Transverse colon (tissue), 4 donors: ENCODE measurements at places on chromosomes 6 and 20.
A peak's percentile ranks its signal among the peaks of the same experiment; 100 is the strongest.

- DNase-seq, result no peak
Measured at GRCh38 chr20:24277196-24277595, 192.2 kb upstream of the SYNDIG1 start.

DNA sequence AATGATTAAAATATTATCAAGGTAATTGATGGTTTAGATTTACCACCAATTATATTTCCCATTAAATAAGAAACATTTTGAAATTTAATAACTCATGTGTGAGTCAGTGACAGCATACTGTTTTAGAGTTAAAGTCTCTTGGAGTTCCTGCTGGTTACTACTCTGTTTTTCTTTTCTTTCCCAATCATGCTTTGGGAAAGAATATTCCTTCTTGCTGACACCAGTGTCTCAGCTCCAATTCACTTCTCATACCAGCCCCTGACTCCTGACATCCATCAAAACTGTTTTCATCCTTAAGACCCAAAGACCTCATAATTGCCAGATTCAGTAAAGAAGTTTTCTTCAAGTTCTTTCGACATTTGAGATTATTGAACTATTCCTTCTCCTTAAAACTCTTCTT lies 50.3 kb downstream of the AIG1 start:
- DNase-seq, result no peak

DNA sequence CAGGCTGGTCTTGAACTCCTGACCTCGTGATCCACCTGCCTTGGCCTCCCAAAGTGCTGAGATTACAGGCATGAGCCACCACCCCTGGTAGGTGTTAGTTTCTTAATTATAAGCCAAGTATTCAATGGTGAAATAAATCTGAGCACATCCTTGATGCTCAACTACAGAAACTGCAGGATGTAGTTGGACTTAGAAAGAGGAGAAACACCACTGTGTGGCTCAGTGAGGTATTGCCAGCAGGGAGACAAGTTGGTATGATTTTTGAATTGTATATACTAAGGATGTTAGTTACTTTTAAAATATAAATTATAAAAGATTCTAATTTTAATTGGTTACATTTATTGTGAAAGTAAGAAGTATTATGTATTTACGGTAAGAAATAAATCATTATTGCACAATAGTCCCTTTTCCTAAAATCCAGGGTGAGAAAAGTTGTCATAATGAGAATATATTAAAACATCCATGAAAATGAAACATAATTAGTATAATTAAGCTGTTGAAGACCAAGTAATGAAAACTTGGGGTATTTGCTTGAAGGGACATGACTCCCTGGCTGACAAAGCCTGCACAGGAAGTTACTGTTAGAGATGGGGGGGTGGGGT lies 17.6 kb downstream of the SLC18B1 start:
- no peak for DNase-seq

GRCh38 chr20:64074963-64075362 lies 4.4 kb downstream of the RGS19 start:
- DNase-seq, result no peak

DNA sequence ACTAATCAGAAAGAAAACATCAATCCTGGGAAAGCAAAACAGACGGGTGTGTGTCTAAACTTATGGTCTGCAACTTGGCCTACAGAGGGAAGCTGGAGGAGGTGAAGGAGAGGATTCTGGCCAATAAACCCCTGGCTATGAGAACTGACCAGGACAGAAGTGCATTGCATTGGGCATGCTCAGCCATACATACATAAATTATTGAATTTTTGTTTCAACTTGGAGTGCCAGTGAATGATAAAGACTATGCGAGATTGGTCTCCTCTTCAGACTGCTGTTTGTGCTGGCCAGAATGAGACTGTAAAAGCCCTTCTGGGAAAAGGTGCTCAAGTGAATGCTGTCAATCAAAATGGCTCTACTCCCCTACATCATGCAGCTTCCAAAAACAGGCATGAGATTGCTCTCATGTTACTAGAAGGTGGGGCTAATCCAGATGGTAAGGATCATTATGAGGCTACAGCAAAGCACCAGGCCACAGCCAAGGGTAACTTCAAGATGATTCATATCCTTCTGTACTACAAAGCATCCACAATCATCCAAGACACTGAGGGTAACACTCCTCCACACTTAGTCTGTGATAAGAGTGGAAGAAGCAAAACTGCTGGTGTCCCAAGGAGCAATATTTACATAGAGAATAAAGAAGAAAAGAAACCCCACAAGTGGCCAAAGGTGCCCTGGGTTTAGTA lies 17.4 kb downstream of the ADNP start:
- no peak for DNase-seq

DNA sequence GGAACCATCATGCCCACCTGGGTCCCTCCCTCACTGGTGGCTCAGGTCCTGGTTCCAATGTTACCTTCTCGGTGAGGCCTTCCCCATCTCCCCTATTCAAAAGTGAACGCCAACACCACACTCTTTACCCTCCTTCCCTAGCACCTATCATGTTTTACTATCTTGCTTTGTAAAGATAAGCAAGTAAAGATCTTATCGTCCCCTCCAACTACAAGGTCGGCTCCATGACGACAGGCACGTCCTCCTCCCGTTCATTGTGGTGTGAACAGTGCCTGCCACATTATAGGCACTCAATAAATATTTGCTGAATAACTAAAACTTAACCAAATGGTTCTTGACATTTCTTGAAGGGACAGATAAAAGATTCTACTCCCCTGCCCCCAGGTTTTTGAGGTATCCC lies 147.1 kb downstream of the PREX1 start:
- DNase-seq, result no peak

GRCh38 chr6:142323377-142323776 lies 21.6 kb downstream of the ADGRG6 start:
- DNase-seq, result no peak

- DNase-seq, result peak; percentile 68
Measured at GRCh38 chr6:31575335-31575901, at the start of gene TNF. Gene TNF, plus strand, starts transcription at chr6:31575565. Its CDS starts 177 bp downstream, at chr6:31575742.

DNA sequence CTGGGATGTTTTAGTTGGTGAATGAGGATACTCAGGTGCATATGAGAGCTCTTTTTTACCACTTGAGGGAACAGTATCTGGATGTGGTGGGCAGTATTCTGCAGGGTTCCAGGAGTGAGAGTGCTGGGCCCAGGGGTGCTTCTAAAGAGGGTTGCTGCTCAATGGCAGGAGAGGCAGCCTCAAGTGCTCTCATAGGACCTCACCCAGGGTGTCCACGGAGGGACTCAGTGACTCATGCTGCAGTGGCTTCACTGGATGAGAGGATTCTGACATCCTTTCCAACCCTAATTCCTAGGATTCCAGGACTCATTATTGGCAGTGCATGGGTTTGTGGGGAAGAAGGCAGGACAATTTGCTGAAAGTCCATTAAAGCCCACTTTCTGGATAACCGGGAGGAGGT lies 176.6 kb upstream of the FERMT1 start:
- no peak for DNase-seq

DNA sequence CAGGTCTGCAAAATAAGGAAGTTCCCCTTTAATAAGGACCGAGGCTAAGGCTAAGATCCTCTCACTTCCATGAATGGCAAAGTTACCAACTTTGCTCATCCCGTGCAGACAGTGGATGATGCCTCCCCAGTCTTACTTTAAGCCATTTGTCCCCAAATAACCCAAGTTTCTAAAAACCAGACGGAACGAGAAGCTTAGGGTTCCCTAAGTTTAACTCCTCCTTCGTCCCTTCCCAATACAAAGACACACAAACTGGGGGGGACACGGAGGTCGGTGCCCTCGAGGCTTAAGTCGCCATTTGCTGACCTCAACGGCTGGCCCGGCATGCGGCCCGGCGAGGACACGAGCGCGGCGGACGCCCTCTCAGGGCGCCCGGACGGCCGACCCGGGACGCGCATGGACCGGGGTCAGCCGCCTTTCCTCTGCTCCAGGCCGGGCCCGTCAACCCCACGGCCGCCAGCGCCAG lies 527 bp downstream of the FBXO30 start:
- peak; percentile 33 for DNase-seq

DNA sequence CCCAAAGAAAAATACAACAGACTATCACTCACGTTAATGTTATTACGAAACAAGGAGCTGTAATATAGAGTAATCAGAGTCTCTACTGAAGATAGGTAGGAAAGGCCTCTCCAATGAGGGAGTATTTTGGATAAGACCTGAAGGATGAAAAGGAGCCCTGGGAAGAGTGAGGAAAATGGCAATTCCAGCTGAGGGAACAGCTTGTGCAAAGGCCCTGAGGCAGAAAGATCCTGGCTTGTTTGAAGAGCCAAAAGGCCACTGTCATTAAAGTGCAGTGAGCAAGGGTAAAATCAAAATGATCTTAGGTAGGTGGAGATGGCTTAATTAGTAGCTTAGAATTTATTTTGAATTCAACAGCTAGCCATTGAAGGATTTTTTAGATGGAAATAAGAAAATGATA lies 138.6 kb downstream of the KHDC1L start:
- no peak for DNase-seq

DNA sequence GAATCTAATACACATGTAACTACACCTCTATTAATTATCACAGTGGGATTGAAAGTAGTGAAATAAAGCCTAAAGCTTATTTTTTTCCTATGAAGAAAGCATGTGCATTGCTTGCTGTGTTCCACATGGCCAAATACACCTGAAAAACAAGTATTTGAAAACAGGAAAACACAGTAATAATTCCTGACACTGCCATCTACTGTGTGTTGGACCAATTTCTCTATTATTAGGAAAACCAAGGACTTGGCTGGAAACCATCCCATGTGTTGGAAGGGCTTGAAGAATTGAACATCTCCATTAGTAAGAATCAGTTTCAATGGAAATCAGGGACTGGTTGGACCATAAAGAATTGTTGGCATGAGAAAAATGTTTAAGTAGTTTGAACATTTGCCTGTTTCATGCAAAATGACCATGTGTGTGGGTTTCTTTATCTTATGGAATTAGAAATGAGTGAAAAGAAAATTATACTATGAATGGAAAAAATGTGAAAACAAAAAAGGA lies 124.1 kb downstream of the PHF3 start:
- DNase-seq, result no peak

DNA sequence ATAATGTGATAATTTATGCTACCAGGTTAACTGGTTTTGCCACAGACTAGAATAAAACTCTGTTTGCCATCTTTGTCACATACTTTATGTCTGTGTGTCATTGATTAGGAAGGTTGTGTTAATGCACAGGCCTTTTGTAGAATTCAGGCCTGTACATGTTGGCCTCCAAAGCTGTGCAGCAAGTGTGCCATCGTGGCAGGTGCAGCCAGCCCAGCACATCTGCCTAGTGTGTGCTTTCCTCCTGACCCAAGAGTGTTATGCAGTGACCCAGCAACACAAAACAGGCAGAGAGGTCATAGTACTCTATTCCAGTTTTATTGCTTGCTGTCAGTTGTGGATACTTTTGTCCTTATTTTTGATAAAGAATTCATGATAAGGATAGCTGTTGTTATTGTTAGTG lies 3.7 kb downstream of the MAP3K4 start:
- DNase-seq, result no peak

DNA sequence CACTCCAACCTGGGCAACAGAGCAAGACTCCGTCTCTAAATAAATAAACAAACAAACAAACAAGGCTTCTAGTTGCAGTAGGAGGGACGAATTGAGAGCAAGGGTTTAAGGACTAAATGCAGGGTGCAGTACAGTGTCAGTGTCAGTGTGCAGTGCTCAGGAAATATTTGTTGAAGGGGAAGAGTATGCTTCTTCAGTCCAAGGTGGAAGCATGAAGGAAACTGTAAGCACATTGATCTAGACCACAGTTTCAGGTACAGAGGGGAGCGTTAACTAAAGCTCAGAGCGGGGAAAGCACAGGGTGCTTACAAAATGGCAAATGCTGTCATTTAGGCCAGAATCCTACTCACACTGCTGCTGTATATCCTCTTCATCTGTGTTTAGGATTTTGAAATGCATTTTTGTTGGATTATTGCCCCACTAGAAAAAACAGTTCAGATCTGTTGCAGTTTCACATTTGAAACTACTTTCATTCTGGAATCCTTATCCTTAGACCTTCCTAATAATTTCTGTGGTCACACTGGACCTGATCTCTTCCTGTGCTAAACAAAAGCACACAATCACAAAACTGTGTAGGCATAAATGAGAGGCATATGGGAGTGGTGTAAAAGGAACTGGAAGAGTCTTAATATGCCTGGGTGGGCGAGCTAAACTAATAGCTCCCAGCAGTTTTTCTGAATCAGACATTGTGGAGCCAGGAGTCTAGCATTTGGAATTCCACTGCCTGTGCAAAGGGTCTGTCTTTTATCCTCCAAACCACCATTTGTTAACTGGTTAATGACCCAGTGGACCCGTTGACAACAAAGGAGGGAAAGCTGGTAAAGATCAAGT lies 41.4 kb downstream of the CBFA2T2 start:
- DNase-seq, result no peak

DNA sequence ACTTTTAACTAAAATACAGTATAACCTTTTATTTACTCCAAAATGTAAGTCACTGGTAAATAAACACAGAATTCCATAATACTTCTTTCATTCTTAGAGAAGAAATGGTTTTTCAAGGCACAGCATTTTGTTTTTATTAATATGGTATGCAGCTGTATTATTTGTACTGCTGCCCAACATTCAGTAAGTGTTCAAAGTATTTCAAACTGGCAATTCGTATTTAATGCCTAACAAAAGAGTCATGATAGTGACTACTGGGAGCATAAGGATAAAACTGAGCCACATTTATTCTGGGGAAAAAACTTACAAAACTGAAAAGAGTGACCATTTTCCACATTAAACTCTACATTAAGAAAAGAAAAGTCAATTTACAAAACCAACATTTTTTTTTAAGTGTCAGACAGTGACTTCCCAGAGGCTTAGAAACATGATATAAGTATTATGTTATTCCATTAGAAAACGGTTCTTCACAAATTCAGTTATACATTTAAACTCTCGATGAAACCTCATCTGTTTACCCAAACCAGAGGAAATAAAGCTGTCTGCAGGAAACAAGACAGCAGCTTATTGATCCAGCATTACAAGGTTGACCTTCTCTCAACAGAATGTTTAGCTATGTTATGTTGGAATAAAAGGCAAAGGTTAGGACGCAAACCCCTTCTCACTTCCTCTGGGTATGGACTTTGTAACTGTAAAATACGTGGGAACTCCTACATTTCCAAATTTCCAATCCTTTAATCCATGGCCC lies 24.3 kb downstream of the EPB41L2 start:
- no peak for DNase-seq

DNA sequence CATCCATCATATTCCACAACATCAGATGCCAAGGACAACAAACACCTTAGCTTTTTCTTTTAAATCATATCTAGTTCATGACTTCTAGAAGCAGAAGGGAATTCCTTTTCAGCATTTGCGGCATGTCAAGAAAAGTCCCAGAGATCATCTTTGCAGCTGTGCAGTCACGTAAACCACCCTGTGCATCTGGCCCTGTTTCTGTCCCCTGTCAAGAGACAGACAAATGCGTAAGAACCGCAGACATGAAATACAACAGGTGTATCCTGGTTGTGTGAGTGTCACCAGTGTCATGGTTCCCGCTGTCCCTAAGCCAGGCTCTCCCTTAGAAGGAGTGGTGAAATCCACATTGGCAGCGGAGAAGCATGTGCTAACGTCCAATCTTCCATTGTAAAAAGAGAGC lies 28.1 kb downstream of the LY86 start:
- no peak for DNase-seq
